Jurkat, Clone E6-1 (cell line): ENCODE measurements at places on chromosomes 6 and 20.

DNA sequence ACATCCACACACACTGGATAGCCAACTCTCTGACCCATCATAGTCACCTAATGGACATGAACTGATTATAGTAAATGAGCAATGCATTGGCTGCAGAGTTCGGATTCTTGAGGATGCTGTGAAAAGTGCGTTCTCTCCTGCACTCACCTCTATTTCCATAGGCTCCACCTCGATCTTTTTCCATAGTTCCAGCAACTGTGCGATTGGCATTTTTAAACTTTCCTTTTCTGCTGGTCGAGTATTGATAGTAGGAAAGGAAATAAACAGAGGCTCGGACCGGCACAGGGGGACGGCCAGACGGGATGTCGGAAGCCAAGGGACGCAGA is 94.4 kb downstream of the RNASET2 start:
- DNase-seq, result no peak

DNA sequence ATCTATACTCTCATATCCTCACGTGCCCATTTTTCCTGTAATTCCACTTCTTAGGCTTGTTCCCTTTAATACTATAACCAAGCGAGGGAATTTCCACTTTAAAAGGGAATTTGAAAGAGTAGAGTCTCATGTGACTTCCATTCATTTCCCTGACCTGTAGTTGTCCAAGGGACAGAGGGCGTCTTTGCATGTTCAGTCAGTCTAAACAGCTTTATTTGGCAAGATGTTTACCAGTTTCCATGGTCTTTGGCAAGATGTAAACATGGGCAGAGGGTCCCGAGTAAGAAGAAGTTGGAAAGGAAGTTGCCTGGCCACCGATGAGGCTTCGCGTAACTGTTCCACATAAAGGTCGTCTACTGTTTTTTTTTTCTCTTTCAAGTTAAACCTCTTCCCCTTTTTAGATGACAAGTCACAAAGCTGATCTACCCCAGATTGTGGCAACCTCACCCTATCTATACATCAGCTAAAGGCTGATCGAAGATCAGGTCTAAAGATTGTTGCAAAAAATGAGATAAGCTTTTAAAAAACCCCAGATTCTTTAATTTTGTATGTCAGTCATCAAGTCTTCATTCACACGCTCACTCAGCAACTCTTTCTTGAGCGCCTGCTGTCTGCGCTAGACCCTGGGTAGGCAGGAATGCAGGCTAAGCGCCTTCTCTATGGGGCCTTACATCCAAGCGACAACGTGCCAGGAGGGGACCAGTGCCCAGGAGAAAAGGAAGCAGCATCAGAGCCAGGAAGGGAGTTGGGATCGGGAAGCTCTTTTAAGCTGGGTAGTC is 31.7 kb upstream of the CCR6 start:
- peak; percentile 79 for DNase-seq

- DNase-seq, result no peak
Observed at GRCh38 chr6:7042654-7043545, 64.9 kb upstream of the RREB1 start.

DNA sequence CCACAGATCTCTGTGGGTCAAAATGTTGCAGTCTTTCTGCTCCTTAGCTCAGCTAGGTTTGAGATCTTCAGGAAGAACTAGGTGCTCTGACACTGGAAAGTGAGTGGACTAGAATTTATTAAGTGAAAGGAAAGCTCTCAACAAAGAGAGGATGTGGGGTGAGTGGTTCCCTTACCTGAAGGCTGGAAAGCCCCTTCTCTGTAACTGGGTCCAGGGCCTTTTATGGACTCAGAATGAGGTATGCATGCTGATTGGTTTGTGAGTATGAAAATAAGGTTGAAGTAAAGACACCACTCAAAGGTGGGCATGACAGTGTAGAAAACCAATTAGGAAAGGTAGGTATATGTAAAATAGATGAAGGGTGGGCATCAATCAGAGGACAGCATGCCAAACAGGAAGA is 485.5 kb downstream of the CD109 start:
- no peak for DNase-seq

- DNase-seq, result no peak
Observed at GRCh38 chr6:16178351-16178750, 49.5 kb downstream of the MYLIP start.

- no peak for DNase-seq
Observed at GRCh38 chr6:82364087-82365015, 734 bp downstream of the TPBG start.

DNA sequence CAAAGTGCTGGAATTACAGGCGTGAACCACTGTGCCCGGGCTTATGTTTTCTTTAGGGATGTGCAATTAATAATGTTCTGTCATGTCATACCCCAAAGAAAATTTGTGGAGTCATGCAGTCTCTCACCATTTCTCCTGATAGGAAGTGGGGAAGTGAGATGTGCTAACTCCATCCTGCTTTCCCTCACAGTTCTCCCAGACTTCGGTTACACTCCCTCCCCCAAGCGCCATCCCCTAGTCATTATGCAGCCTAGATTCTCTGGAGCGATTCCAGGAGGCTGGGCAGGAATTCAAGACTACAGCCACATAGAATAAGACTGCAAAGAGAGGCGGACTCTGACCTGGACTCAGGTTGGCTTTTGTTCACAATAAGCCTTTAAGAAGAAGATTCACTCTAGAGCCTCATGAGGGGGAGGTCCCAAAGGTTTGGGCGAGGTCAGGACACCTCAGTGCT is 271.4 kb downstream of the ALDH8A1 start:
- DNase-seq, result no peak
